Upper lobe of right lung (tissue), 1 donor: ENCODE measurements at places on chromosomes 1 and 21. TPM values are rescaled to one million over a fixed set of nuclear protein-coding genes. Genes with fewer than 3 reads are reported as not detected.

DNA sequence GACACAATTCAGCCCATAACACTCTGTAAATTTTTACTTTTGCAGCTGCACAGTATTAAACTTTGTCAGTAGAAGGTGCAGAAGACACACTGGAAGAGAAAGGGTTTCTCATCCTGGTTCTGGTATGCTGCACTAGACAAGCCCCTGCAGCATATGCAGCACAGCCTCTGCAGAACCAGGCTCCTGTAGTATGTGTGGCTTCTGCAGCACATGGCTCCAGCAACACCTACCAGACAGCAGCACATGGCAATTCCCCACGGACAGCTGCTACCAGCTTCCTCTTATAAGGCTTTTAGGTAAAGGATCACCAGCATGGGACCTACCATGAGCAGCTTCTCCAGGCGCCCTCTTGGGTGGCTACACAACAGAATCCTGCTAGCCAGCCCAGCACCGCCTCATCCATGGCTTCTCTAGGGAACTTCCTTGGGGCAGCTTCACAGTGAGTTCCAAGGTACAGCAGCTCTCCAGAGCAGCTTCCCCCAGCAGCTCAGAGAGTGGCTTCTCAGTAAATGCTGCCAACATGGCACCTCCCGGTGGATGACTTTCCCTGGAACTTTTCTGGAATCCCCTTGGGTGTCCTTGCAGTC, 534.4 kb upstream of the CXADR start:
- no peak for DNase-seq

The BRDT gene
- not detected for total RNA-seq

GRCh38 chr21:44949779-44950198, 10.0 kb downstream of the SLX9 start:
- peak; percentile 92 for DNase-seq

DNA sequence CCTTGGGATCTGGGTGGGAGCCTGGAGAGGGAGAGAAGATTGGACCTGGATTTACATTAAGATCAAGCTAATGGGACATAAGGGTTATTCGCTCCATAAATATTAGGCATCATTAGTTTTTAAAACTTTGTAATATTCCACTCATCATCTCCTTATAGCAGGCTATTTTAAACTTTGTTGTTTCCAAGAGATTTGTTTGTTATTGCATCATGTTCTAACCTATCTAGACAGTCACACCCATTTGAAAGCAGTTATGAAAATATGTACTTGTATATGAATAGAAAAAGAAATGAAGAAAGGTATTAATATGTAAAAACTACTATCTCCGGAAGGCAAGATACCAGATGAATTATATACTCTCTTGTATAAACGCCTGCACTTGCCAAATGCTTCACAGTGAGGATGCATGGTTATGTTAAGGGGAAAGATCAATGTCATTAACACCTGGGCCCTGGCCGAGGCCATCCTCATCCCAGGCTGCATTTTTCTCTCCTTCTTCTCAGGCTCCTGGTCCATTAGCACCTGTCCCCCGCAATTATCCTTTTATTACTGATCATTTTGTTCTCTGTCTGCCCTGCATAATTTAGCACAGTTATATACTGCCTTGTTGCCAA, 468.2 kb downstream of the MATN1 start:
- DNase-seq: no peak

- DNase-seq: no peak
These were observed 5.8 kb downstream of the CSRP1 start for GRCh38 chr1:201501144-201501543.

The CLDN17 gene
- total RNA-seq: not detected

- DNase-seq: no peak
These were observed 78.5 kb upstream of the DPYD start for GRCh38 chr1:97999320-97999719.

GRCh38 chr1:5576011-5576672, 416.1 kb downstream of the NPHP4 start:
- DNase-seq: no peak

DNA sequence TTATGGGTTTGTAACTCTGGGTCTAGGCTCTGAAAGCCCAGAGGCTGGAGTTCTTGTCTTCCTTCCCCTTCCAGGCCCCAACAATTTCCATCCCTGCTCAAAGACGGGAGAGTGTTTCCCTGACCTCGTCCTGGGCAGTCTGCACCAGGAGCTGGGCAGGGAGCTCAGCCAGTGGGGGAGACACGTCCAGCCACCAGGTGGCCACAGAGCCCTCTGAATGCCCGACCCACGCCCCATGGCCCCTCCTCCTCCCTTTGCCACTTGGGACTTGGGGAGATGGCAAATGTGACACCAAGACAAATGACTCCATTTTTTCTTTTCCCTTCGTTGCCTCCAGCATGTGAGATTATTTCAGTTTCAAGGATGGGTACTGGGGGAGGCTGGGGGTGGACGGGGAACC, 159.9 kb upstream of the AJAP1 start:
- no peak for DNase-seq

- DNase-seq: no peak
These were observed 15.8 kb downstream of the PRDM15 start for GRCh38 chr21:41863439-41863740.

DNA sequence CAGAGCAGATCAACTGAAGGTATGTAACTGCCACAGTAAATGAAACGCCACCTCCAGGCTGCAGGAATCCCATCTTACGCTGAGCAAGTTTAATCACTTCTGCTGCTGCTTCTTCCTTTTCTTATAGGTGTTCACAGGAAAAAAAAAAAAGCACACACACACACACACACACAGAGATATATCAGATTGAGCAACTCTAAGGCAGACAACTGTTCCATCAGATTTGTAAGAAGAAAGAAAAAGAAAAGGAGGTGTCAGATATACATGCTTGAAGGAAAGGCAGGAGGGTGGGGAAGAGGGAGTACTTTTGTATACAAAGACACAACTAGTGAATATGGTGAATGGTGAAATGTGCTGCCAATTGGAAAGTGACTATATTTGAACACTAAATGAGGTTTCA, 28.6 kb downstream of the DSTYK start:
- DNase-seq: no peak

DNA sequence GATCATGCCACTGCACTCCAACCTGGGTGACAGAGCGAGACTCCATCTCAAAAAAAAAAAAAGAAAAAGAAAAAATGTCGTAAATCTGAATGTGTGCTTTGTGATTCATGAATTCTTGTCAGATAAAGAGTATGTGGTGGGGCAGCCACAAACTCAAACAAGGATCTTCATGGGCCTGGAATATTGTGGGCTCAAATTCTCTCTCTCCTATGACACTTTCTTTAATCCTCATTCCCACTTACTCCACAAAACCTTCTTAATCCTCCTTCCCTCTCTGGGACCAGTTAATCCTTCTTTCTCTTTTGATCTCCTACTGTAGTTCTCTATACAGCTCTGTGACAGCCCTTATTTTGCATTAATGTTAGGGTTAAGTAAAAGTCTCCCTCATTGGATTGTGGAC, 112.3 kb downstream of the AK5 start:
- no peak for DNase-seq

The EXTL1 gene
- total RNA-seq: 0.49 TPM

The RGS4 gene
- 0.81 TPM for total RNA-seq

The PDE9A gene
- total RNA-seq: 15.3 TPM

GRCh38 chr1:203733009-203733863, 31.7 kb upstream of the LAX1 start:
- no peak for DNase-seq

GRCh38 chr1:53909946-53910345, 16.0 kb downstream of the DIO1 start:
- DNase-seq: no peak

DNA sequence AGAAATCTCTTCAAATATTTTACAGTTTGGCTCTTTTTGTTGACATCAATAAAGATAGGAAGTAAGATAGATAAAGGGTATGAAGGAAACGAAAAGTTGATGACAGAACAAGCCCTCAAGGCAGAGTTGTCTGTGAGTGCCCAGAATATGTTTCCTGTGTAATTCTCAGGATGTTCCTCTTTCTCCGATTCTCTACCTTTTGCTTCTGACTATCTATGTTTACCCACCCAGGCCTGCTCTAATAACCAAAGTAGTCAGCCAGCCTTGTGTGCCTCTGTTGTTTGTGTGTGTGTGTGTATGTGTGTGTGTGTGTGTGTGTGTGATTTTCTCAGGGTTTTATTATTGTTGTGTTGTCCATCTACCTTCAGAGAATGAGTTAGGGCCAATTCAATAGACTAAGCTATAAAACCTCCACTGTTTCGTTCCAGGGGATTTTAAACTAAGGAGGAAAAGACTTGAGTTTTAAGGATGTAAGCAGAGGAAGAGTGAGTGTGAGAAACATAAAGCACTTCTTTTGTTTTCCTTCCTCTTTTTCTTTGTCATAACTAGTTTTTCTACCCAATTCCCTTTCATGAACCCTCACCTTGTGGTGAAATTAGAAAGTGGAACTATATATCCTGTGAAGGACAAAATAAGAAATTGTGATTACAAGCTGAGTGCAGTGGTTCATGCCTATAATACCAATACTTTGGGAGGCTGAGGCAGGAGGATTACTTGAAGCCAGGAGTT, 627.4 kb upstream of the NR5A2 start:
- no peak for DNase-seq

The TRIM67 gene
- total RNA-seq: not detected

The HCRTR1 gene
- total RNA-seq: not detected

The TNFRSF18 gene
- 0.98 TPM for total RNA-seq

- no peak for DNase-seq
These were observed 85.8 kb upstream of the DIRAS3 start for GRCh38 chr1:68136187-68136586.

DNA sequence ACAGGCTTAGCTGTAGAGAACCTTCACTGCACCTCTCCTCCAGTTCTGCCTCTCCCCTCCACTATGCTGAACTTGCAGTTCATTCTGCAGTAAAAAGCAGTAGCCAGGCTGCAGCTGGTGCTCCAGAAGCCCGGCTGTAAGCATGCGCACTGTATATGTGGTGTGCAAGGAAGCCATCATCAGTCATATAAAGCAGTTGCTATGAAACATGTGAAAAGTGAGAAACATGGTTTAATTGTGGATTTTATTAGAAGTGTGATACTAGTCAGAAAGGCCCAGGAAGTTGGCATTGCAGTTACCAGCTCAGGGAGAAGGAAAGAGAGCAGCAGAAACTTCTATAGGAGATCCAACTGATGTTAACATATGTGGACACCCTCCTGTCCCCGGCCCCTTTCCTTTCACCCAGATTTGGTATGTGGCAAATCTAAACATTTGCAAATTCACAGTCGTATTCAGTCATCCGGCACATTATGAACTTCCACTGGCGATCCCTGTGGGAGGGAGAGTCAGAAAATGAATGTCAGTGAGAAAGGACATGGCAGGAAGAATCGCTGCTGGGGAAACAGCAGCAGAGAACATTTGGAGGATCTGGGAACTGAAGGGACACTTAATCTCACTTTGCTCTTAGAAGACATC, 32.8 kb downstream of the DPT start:
- DNase-seq: no peak

GRCh38 chr1:186042230-186042629, 308.0 kb downstream of the HMCN1 start:
- DNase-seq: no peak

GRCh38 chr1:157136133-157136532, 2.1 kb downstream of the ETV3 start:
- no peak for DNase-seq

DNA sequence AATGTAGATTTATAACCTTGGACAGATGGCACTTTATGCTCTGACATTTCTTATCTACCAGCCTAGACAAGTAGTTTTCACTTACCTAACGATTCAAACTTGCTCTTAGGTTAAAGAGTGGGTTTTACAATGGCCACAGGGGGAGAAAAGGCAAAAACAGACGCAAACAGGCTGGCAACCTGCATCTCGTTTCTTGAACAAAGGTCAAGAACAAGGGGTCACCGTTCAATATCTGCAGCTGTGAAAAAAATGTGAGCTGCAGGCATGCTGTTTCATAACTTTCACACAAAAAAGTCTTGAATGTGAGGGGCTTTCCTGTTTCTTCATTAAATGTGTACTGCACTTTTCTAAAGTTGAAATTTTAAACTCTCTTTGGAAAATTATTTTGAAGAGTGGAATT, 49.4 kb downstream of the SYDE2 start:
- DNase-seq: no peak

GRCh38 chr1:59058665-59059439, 238.0 kb upstream of the FGGY start:
- DNase-seq: no peak

DNA sequence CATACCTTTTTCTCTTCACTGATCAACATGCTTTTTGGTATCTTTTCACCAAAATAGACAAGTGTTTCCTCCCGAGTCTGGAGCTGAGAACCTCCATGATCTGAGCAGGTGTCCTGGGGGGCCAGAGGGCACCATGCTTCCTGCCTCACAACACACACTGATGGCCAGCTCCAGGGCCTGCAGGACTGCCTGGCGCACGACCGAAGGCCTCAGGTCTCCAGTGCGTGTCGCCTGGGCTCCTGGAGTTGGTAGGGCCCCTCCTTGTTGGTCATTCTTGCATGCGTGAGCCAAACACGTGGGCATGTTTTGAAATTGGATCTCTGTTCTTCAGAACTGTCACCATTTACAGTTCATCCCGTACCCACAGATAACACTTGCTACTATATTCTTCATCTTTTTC, 64.4 kb downstream of the SLC37A1 start:
- DNase-seq: peak; percentile 40

The SIK1 gene
- 55.2 TPM for total RNA-seq

The RGL1 gene
- total RNA-seq: 40.9 TPM

DNA sequence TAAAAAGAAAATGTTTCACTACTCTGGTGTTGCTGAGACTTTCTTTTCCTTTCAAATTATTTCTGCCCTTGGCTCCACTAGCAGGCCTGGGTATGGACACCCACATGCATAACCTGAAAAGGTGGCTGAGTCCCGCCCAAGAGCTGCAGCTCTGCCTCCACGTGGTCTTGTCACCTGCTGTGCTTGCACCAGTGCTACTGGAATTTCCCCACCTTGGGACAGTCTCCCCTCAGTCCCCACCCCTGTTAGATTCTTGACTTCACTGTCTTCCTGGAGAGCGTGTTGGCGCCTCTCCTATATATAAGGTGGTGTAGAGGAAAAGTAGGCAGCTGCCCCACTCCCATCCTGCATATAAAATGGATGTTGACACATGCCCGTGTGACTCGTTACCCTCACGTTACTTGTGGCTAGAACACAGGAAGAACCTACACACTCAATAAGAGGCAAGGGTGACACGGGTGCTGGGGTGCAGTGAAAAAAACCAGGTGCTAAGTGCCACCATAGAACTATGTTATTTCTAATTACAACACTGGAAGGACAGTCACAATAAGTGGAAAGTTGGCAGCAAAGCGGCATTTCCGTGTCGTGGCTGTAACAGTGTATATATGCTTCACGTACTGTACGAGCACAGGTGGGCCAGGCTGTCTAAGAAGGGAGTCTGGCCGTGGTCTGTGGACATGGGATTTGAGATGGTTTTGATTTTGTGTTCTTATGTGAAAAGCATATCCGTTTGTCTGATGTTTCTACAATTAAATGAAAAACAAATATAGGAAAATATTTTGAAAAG, 61.0 kb downstream of the POFUT2 start:
- no peak for DNase-seq

- DNase-seq: no peak
These were observed 629 bp downstream of the CTNNBIP1 start for GRCh38 chr1:9909234-9910046.

- no peak for DNase-seq
These were observed 270.6 kb downstream of the NFIA start for GRCh38 chr1:61352845-61353435.
